ENCODE measurements at places on chromosomes 2 and 18.

GRCh38 chr2:85748039-85748734 lies 5.6 kb upstream of the ATOH8 start:
- DNase-seq: no peak

- no peak for DNase-seq
These were observed 33.1 kb upstream of the REG3G start for GRCh38 chr2:78992451-78992806.

- DNase-seq: no peak
These were observed 84.2 kb upstream of the NCK2 start for GRCh38 chr2:105660489-105660888.

DNA sequence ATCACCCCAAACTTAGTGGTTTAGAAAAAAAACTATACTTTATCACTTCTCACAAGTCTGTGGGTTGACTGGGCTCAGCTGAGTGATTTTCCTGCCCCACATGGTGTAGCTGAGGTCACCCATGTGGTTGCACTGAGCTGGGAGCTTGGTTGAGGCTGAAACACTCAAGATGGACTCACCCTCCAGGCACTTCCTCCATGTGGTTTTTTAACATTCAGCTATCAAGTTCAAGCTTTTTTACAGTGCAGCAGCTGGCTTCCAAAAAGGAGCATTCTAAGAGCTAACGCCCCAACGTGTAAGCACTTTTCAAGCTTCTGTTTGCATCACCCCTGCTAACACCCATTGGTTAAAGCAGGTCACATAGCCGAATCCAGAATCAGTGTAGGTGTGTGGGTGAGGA lies 105.9 kb upstream of the CREB1 start:
- DNase-seq: peak; percentile 38

DNA sequence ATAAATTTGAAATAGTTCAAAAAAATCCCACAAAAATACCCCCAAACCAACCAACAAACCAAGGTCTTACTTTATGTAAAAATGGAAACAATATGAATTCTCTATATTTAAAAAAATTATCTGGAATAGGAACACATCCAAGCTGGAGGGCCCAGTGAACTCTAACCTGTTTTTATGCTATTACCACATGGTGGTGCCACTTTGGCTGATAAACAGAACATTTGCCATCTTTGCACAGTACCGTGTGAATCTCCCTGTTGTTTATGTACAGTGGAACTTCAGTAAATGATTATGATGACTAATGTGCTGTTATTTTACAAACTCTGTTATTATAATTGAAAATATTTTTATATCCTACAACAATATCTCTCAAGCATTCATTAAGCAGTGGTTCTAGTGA lies 145.3 kb upstream of the SMAD7 start:
- DNase-seq: no peak

DNA sequence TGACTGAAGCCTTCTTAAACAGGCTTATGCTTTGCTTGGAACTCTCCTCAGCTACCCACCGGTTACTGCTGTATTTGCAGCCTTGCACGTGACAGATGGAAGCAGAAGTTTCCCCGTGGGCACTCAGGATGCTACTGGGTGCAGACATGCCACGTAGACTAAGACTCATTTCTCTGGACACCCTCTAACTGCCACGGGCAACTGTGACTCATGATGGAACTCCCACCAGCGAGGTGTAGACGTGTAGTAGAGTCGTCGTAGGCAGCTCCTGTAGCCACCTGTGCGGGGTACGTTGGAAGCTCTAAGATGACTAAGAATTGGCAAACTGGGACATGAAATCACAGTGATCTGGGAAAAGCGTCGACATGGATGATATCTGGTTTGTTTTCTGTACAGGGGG lies 27.5 kb downstream of the TSHZ1 start:
- no peak for DNase-seq

GRCh38 chr2:232415138-232415690 lies 8.6 kb downstream of the ALPG start:
- no peak for DNase-seq

DNA sequence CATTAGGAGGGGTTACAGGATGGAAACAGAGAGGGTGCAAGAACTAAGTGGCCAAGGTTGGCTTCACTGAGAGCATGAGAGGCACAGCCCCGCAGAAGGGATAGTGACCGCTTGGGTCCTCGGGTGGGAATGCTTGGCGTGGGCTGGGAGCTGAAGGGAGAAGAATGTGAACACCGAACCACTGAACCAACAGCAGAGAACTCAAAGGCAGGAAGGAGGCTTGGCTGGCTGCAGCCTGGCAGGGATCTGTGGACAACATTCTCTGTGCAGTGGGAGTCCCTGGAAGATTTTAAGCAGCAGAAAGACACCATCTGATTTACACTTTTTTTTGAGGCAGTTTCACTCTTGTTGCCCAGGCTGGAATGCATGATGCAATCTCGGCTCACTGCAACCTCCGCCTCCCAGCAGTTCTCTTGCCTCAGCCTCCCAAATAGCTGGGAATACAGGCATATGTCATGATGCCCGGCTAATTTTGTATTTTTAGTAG lies 33.9 kb downstream of the SOWAHC start:
- no peak for DNase-seq

GRCh38 chr2:12296915-12297314 lies 419.8 kb upstream of the TRIB2 start:
- DNase-seq: no peak

DNA sequence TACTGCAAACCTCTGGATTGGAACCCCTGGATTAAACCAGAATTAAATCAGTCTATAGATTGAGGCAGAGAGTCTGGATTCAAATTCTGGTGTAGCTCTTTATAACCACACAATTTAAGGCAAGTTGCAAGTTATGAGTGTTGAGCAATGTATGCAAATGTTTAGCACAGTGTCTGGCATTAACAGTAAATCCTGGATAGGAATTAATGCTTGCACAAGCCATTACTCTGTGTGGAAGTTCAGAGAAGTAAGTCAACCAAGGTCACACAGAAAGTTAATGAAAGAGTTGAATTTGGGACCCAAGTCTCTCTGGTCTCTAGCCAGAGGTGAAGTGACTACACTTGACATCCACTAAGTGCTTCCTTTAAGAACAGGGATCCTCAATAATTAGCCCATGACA lies 2.0 kb upstream of the MARCO start:
- DNase-seq: no peak

- no peak for DNase-seq
These were observed 219.9 kb upstream of the NOL4 start for GRCh38 chr18:34444622-34445021.

DNA sequence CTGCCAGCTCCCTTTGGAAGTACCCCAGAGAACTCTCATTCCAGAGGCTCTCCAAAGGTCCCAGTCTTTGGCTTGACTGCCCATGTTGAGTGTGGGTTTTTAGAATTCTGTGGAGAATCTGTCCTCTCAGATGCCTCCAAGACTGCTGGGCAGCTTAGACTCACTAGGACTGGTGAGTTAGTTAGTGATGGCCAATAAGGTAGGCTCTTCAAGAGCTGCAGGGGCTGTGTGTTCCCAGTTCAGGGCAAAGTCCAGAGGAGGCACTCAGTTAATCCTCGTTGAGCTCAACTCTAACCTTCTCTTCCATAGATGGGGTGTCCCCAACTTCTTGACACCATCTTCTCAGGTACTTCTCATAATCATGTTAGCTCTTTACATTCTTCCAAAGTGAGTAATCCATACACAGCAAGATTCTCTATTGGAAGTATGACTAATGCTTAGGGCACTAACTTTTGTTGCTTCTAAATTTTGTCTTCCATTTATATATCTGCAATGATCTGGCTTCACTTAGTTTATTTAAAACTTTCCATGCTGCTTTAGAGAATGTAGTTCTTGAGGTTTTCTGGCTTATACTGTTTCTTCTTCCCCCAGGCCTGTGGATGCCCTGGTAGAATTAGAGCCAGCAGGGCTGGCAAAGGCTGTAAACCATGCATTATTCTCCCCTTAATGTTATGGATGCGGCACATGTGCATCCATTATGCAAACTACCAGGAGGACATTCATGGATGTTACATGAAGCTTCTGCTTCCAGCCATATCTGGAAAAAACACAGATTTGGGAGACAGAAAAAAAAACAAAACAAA lies 88.9 kb downstream of the POLE4 start:
- no peak for DNase-seq

DNA sequence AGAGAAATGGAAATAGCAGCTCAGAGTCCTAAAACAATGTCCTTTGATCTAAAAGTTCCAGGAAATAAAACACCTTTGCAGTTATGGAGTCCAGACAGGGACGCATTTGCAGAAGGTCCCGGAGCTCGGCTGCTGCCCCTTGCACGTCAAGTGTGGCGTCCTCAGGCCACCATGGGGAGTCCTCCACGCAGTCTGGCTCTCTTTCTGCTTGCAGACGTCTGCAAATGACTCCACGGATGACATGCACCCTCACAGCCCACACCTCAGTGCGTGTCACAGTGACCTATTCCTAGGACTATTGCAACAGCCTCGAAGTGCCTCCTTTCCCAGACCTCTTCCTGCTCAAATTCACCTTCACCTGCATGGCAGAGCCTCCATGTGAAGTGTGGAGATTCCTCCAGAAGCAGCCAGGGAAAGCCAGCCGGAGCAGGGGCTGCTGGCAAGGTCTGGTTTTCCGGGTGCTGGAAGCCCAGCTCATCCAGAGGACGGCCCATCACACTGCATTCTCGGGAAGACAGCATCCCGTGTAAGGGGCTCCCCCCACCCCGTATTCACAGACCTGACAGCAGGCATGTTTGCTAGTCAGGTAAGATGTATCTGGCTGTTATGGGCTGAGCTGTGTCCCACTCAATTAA lies 137.7 kb downstream of the ASB1 start:
- DNase-seq: no peak

GRCh38 chr18:58530801-58531200 lies 98.1 kb downstream of the ALPK2 start:
- no peak for DNase-seq

GRCh38 chr18:10437837-10438236 lies 16.6 kb upstream of the APCDD1 start:
- DNase-seq: no peak

GRCh38 chr18:23573626-23574431 lies 12.5 kb downstream of the NPC1 start:
- no peak for DNase-seq

GRCh38 chr2:205471776-205472175 lies 210.5 kb upstream of the NRP2 start:
- no peak for DNase-seq

GRCh38 chr2:66362701-66363100 lies 72.2 kb upstream of the MEIS1 start:
- no peak for DNase-seq

- no peak for DNase-seq
These were observed 9.8 kb upstream of the MALT1 start for GRCh38 chr18:58661423-58661822.

GRCh38 chr2:172376505-172377125 lies 50.8 kb upstream of the ITGA6 start:
- no peak for DNase-seq

DNA sequence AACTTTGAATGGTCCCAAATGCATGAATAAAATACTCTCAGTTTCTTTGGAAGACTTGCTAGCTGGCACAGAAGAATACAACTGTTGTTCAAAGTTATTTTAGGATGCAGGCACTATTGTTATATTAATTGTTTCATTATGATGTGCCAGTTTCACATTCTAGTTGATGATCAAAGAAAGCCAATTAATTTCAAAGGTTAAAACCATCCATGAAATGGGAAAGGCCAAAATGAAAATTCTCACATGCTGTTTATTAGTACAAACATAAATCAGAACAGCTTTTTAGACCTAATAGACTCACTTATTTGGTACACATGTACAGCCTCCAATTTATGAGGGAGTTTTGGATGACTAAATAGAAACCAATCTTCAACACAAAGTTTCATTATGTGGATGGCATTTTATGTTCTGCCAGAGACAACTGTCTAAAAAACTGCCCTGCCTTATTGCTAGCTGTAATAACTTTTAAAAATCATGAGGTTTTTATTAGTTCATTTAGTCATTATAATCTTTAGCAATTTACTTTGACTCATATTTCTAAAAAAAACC lies 42.2 kb downstream of the RFTN2 start:
- DNase-seq: no peak

GRCh38 chr2:206989311-206989710 lies 50.0 kb downstream of the CPO start:
- DNase-seq: peak; percentile 39

GRCh38 chr18:70373042-70373519 lies 84.2 kb downstream of the SOCS6 start:
- DNase-seq: no peak

DNA sequence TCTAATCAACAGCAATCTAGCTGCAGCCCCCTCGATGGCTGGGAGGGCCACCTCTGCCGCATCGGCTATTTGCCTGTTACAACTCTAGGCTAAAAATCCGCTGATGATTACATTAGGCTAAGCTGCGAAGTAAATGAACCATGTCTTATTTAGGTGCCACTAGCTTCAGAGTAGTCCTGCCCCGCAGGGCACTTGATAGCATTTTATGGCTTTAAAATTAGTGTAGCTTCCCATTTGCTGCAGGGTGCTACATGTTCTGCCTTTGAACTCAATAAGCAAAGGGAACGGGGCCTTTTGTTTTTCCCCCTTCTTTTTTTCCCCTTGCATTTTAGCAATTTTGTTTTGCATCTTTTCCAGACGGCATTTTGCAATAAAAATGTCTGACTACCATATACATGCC lies 270.2 kb downstream of the GBX2 start:
- no peak for DNase-seq

DNA sequence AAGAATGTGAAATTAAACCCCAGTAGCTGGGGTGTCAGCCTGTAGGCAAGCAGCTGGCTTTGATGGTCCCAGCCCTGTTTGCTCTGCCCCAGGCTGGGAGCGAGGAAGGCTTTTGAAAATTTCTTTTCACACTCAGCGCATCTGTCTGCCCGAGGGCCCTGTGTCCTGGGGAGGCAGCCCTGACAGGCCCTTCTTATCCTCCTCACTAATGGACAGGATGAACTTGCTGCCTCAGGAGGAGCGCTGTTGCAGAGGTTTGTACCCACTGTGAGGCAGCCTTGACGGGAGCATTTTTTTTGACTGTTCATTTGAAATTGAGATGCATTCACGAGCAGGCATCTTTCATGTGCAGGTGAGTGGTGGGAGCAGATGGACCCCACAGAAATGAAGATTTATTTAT lies 62.4 kb downstream of the SERPINB8 start:
- no peak for DNase-seq

DNA sequence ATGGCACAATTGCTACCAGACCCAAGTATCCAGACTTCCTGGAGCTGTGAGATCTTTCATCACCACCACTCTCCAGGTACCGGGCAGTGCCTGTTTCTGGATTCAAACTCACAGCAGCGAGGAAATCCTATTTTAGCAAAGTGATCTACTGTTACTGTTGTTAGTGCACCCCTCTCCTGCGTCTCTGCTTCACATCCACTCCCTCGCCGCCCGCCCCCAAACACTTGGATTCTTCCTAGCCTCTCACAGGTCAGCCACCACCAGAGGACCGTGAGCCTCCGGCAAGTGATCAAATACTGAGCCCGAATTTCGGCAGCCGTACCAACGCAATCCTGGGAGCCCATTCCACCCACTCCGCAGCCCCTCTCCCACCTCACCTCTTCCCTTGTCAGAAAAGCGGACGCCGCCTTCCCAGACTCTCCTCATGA lies 519 bp downstream of the METTL4 start:
- DNase-seq: no peak

DNA sequence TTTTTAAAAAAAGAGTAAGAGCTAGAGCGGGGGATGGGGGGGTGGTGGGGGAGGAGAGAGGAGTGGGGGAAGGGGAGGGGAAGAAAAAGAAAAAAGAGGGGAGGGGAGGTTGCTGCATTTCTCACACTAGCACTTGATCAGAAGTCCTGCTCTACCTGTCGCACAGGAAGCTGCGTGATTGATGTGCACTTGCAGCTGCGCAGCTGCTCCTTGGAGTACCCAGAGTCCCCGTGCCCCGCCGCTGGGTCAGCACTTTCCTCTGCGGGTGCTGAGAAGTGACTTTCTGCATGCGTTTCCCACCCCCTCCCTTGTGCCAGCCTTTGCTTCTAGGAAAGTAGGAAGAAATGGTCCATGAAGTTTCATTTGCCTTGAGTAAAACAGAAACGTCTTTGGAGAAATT lies 297.3 kb downstream of the ETAA1 start:
- no peak for DNase-seq

All from activated T-cell treated with anti-CD3 and anti-CD28 coated beads, Interleukin-2, amount 50 U/mL, for 24 hours (primary cell).